Left colon (tissue), 2 donors: ENCODE measurements at places on chromosomes 2 and 18.

DNA sequence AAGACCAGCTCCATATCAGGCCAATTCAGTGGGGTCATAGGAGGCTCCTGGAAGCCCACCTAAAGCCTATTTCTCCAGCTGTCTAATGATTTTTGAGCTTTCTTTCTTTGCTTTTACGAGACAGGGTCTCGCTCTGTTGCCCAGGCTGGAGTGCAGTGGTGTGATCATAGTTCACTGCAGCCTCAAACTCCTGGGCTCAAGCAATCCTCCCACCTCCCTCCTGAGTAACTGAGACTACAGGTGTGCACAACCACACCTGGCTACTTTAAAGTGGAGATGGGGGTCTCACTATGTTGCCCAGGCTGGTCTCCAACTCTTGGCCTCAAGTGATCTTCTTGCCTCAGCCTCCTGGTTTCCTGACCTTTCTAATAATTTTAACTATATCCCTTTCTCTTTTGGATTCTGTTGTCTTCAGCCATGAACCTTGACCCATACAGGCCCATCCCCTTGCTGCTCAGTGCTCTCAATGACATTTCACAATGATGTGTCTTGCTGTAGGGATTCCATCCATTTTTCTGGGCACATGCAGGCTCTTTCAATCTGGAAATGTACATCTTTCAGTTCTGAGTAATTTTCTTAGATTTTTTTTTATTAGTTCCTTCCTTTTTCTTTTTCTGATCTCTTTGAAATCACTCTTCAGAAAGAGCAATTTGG is 29.7 kb downstream of the GNLY start:
- no peak for DNase-seq

DNA sequence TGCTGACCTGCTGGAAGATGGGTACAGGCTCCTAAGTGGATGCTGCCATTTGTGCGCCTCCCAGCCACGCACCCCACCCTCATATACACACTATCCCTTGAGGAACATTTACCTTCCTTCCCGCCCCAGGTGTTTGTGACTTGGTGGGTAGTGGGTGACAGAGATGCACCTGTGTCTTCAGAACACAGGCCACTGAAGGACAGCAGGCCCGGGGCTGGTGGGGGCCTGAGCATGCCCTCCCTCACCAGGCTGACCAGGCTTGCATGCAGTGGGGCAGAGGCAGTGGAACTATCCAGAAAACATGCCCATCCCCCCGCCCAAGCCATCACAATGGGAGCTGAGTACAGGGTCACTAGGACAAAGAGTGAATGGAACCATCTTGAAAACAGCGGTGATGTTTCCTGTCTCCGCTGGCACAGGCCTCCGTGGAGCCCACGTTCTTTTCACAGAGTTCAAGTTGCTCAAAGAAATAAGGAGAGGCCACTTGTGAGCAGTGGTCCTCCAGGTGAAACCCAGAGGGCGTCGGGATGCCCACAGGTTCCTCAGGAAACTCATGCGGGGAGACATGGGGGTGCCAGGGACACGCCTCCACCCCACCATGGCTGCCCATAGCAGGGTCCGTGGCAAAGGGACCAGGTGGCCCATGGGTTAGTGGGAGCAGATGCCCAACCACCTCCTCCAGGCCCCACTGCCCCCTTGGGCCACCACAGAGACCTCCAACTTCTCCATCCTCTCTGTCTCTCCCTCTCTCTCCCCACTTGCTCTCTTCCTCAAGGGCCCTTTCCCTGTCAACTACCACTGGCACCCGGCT is 90.9 kb downstream of the MALT1 start:
- no peak for DNase-seq

DNA sequence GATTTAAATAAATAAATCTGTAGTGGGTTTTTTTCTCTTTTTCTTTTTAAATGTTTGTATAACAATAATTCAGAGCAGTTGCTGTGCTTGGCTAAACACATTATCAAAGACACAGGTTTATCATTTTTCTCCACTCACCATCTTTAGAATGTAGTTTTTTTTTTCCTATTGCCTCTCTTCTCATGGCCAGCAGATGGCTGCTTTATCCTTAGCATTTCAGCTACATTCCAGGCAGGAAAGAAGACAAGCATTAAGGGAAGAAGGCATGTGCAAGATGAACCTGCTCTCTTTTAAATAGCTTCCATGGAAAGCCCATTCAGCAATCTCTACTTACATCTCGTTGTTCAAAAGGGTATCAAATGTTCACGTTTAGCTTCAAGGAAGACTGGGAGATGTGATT is 42.6 kb downstream of the ARHGAP15 start:
- no peak for DNase-seq

GRCh38 chr2:109342930-109343329 is 213.9 kb downstream of the SH3RF3 start:
- no peak for DNase-seq

DNA sequence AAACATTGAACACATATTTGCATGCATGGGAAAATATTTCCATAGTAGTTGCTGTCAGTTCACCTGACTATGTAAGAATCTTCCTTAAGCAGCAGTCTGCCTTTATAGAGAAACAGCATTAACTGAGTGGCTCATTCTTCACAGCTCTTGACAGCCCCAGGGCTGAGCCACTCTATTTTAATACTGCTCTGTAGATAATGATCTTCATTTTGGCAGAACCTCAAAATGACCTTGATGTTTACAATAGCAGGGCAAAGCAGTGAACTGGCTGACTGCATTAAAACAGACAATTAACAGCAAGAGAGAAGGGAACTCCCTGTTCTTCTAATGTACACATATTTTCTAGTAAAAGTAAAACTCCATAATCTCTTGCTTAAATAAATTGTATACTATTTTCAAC is 580.6 kb upstream of the SOX11 start:
- DNase-seq, result no peak

DNA sequence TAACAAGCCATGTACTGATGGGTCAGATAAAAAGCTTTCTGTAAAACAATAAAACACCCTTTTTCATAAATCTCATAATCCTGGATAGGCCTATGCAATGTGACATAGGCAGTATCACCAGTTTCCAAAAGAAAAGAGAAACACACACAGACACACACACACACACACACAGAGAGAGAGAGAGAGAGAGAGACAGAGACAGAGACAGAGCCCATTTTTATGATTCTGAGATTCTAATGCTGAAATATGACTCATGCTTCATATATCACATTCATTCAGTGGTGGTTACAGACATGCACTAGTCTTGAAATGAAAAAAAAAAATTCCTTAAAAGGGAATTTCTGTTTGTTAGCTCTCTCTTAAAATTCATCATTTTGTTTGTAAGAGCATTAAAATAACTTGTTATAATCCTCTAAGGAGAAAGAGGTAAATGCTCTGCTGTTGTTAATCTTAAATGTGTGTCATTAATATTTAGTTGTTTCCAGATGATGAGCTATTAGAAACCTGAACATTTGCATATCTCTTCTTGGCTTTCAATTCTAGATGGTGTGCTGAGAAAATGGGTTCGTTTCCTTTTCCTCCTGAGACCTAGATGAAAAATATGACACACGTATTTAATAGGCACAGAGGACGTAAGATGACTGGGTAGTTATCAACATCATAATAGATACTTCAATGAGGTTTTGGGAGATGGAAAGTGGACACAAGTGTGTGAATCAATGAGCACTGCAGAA is 1598.7 kb upstream of the ACVR2A start:
- DNase-seq, result no peak

- DNase-seq, result no peak
Measured at GRCh38 chr2:23578964-23579671, 194.1 kb downstream of the KLHL29 start.

DNA sequence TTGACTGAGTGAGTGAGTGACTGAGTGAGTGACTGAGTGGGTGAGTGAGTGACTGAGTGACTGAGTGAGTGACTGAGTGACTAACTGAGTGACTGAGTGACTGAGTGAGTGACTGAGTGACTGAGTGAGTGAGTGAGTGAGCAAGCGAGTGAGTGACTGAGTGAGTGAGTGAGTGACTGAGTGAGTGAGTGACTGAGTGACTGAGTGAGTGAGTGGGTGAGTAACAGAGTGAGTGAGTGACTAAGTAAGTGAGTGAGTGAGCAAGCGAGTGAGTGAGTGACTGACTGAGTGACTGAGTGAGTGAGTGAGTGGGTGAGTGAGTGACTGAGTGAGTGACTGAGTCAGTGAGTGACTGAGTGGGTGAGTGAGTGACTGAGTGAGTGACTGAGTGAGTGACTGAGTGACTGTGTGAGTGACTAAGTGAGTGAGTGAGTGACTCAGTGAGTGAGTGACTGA is 11.9 kb downstream of the MAL start:
- no peak for DNase-seq

- no peak for DNase-seq
Measured at GRCh38 chr2:161115605-161116380, 44.4 kb upstream of the TANK start.

GRCh38 chr2:72094701-72095100 is 53.0 kb downstream of the CYP26B1 start:
- no peak for DNase-seq

DNA sequence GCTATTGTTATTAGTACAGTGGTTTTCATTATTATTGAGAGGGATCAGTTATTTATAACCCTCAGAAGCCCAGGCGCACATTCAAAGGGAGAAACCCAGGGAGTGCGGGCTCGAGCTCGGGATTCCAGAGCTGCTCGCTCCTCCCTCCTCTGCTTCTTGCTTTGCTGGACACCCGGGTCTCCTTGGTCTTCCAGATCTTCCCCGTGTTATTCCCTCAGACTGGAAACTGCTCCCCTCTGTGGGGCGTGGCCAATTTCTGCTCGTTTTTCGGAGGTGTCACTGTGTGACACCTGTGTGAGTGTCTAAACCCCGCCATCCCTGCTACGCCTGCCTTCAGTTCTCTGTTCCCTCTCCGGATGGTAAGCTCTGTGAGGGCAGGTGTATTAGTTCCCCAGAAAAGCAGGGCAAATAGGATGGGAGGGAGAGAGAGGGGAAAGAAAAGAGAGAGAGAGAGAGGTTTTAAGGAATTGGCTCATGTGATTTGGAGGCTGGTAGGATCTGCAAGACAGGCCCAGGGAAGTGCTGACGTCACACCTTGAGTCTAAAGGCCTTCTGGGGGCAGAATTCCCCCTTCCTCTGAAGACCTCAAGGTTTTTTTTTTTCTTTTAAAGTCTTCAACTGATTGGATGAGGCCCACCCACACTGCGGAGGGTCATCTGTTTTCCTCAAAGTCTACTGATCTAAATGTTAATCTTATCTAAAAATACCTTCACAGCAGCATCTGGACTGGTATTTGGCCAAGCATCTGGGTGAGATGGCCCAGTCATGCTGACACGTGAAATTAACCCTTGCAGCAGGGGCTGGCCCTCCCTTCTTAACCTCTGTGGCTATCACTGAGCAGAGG is 457.3 kb upstream of the ID2 start:
- no peak for DNase-seq

GRCh38 chr18:28127763-28128658 is 48.9 kb downstream of the CDH2 start:
- no peak for DNase-seq

DNA sequence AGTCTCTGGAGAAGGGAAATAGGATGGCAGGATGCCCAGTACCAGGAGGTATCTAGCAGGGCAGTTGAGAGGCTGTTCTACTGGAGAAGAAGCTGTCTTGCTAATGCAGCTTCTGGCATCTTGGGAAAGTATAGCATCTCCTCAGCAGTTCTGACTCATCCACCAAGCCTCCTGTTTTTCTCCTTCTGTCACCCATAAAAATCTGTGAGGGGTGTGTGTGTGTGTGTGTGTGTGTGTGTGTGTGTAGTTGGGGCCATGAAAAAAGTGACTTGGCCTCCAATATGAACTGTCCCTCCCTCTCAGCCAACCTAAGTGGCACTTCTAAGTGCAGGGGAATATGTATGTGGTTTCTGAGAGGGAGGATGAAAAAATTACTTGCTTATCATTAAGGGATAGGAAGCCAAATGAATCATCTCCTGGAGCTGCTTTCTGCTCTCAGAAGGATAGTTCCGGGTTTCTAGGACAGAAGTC is 83.9 kb downstream of the CBLN2 start:
- no peak for DNase-seq

DNA sequence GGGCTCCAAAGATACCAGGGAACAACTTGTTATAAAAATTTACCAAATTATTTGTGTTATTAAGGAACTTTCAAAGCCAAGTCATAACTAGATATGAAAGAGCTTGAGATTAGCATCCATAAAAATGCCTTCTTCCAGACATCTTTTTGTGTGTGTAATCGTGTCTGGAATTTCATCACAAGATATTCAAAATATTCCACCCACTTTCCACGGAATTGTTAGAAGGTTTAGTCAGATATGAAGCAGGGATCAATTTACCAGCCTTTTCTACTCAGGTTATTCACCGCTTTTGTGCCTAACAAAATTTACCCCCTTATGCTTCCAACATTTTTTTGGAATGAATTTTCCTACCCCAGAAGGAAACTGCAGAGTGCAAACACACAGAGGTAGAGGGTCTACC is 130.2 kb upstream of the ACVR2A start:
- no peak for DNase-seq

DNA sequence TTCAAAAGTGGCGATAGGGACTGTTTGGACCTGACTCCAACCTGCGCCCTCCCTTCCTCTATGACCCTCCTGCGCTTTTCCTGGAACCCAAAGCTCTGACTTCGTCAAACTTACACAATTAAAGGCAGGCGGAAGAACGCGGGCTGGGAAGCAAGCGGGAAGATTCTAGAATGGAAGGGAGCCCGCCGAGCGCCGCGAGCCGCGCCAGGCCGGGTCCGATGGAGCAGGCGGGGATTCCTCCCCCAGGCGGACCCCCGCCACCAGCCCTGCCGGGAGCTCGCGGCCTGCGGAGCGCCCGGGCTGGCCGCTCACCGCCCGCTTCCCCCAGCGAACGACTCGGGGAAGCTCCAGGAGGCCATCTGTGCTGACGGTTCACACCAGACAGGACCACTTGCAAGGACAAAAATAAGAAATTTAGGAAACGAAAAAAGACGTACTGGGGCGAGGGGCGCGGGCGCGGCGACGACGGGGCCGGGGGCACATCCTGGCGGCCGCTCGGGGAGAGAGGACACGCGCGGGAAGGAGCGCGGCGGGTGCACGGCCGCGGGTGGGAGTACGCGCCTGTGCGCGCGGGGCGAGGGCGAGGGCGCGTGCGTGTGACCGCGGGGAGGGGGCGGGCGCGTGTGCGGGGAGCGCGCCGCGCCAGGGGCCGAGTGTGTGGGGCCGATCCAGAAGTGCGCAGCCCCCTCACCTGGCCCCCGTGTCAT is 1.1 kb upstream of the SALL3 start:
- DNase-seq, result no peak

DNA sequence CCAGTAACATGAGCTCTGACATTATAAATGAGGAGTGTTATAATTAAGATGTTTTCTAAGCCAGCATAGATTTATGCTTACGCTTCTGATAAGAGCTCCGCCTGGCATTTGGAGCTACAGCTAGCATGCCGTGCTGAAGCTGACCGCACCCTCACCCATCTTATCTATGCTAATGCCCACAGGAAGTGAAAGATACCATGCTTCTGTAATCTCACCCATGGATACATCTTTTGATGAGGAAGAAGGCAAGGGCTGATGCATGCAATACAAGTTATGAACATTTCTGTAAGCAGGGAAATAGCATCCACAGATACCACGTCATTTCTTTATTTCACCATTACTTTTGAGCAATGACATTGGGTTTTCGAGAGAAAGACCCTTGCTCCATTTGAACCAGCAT is 82.3 kb downstream of the ARL4C start:
- no peak for DNase-seq

- peak; percentile 85 for DNase-seq
Measured at GRCh38 chr2:241950413-241951315, 81.1 kb downstream of the RTP5 start.
